ENCODE measurements at places on chromosomes 5 and 9. TPM values are rescaled to one million over a fixed set of nuclear protein-coding genes. Genes with fewer than 3 reads are reported as not detected.

DNA sequence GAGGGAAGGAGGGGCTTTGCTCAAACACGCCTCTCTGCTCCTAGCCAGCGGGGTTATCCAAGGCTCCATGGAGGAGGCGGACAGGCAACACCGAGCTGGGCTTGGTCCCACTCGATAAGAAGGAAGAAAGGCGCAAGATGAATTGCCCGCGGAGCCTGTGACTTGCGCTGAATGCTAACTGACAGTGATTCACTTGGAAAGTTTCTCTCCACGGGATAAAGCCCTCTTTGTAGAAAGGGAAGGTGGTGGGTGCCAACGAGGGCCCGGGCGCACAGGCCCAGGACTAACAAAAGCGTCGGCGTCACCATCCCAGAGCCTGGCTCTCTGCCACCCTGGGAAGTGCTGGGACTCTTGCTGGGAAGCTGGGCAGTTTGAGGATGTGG is 76.0 kb downstream of the VAV2 start:
- H3K27me3 ChIP-seq, result no peaks in the 10 kb centered on the region
- no peaks in the 10 kb centered on the region for H3K36me3 ChIP-seq

- H3K27me3 ChIP-seq, result no peaks in the 10 kb centered on the region
- H3K4me3 ChIP-seq, result no peak overlapping the region
- H3K27ac ChIP-seq, result no peak overlapping the region
Measured at GRCh38 chr9:101387871-101388506, 3.2 kb upstream of the BAAT start.

DNA sequence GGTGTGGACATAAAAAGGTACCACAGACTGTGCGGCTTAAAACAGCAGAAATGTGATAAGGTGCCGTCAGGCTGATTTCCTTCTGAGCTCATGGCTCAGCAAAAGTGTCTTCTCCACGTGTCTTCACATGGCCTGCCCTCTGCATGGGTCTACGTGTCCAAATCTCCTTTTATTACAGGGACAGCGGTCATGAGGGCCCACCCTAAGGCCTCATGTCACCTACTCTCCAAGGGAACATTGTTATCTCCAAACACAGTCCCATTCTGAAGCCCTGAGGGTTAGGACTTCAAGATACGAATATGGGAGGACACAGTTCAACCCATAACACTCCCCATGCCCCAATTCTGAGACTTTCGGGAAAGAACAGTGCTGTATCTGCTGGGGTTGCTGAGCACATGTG is 35.2 kb downstream of the COL23A1 start:
- H3K27ac ChIP-seq, result no peak overlapping the region
- no peaks in the 10 kb centered on the region for H3K36me3 ChIP-seq
- no peaks in the 10 kb centered on the region for H3K27me3 ChIP-seq
- peak; percentile 35 for DNase-seq

- no peaks in the 10 kb centered on the region for H3K4me1 ChIP-seq
- H3K27ac ChIP-seq, result no peak overlapping the region
- no peaks in the 10 kb centered on the region for H3K27me3 ChIP-seq
- peaks cover 13% of the 10 kb centered on the region for H3K36me3 ChIP-seq
- no peak overlapping the region for H3K4me3 ChIP-seq
Measured at GRCh38 chr5:75675783-75676182, 41.5 kb downstream of the POC5 start.

DNA sequence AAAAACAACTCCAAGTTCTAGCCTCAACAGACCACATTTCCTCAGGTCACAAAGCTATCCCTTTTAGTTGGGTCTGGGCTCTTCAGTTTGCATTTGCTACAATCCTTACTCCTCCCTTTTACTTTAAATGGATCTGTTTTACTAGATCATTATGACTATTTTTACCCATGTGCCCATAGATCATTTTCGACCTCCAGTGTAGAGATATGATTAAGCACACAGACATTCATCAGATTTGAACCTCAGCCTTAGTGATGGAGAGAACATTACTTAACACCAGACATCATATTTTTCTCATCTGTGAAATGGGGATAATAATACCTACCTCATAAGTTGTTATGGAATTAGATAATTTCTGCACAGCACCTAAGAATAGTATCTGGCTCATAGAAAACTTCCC is 141.9 kb downstream of the NPR3 start:
- H3K36me3 ChIP-seq, result no peaks in the 10 kb centered on the region
- H3K4me1 ChIP-seq, result peaks cover 6% of the 10 kb centered on the region
- H3K4me3 ChIP-seq, result no peak overlapping the region
- H3K27me3 ChIP-seq, result no peaks in the 10 kb centered on the region
- H3K27ac ChIP-seq, result no peak overlapping the region
- DNase-seq, result no peak

- DNase-seq, result peak; percentile 59
- peaks cover 10% of the 10 kb centered on the region for H3K4me1 ChIP-seq
Measured at GRCh38 chr5:39598661-39599248, 174.0 kb upstream of the DAB2 start.

- H3K27me3 ChIP-seq, result no peaks in the 10 kb centered on the region
- H3K4me3 ChIP-seq, result no peak overlapping the region
- no peaks in the 10 kb centered on the region for H3K36me3 ChIP-seq
- H3K4me1 ChIP-seq, result no peaks in the 10 kb centered on the region
Measured at GRCh38 chr9:94157050-94157801, 73.0 kb downstream of the PTPDC1 start.

GRCh38 chr9:105835721-105836120 is 141.4 kb downstream of the TMEM38B start:
- H3K27me3 ChIP-seq, result peaks cover 38% of the 10 kb centered on the region

DNA sequence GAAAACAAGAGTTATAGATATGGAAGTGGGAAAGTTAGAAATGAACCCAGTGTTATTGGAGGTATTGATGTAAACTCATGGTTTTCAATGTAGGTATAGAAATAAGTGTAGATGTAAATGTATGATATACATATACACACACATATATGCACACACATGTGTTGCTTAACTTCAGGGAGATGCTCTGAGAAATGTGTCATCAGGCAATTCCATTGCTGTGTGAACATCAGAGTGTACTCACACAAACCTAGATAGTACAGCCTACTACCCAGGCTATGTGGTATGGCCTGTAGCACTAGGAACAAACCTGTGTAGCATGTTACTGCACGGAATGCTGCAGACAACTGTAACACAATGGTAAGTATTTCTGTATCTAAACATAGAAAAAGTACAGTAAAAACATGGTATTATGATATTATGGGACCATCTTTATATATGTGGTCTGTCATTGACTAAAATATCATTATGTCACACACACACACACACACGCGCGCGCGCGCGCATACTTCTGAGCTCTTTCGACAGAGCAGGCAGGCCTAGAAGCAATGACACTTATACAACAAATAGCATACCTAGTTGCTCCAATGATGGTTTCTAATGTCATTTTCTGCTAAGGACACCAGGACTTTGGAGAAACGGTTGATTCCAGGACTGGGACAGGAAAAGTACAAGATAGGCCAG is 86.6 kb downstream of the MACROH2A1 start:
- DNase-seq, result peak; percentile 22
- H3K27ac ChIP-seq, result no peak overlapping the region
- no peak overlapping the region for H3K4me3 ChIP-seq
- no peaks in the 10 kb centered on the region for H3K36me3 ChIP-seq
- H3K4me1 ChIP-seq, result peaks cover 17% of the 10 kb centered on the region

GRCh38 chr9:37531699-37532098 is 44.5 kb downstream of the FBXO10 start:
- no peak for DNase-seq
- H3K4me1 ChIP-seq, result no peaks in the 10 kb centered on the region
- H3K4me3 ChIP-seq, result no peak overlapping the region

DNA sequence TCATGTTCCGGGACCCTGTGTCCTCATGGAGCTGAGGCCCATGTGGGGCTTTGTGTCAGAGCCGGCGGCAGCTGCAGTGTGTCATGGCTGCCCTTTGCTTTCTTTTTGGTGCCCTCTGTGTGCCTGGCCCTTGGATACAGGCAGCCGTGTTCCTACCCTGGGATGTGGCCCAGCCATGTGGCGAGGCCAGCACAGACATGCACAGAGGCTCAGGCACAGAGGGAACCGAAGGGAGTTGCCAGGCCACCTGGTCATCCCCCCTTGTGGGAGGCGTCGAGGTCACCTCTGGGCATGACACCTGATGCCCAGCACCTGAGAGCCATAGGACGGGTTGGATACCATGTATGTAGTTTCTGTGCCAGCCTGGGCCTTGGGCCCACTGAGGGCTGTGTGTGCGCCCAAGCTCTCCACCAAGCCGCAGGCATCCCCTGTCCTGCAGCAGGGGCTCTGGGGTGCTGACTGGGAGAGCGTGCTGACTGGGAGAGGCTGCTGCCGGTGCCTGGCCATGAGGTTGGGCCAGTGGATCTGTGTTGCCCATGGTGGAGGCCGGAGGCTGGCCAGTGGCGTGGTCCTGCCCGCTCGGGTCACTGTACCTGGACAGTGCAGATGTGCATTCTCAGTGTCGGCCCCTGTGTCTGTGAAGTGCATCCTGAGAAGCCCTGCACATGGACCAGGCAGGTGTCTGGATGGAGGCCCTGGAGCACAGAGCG is 4.8 kb downstream of the NKD2 start:
- H3K27ac ChIP-seq, result no peak overlapping the region
- no peak for DNase-seq
- no peak overlapping the region for H3K4me3 ChIP-seq
- peaks cover 18% of the 10 kb centered on the region for H3K27me3 ChIP-seq

GRCh38 chr5:134547999-134548658 is 22.7 kb downstream of the JADE2 start:
- H3K4me1 ChIP-seq, result no peaks in the 10 kb centered on the region
- no peak for DNase-seq
- peaks cover 24% of the 10 kb centered on the region for H3K36me3 ChIP-seq
- no peaks in the 10 kb centered on the region for H3K27me3 ChIP-seq
- H3K27ac ChIP-seq, result no peak overlapping the region

GRCh38 chr5:54807421-54807820 is 178.0 kb downstream of the ESM1 start:
- no peak overlapping the region for H3K4me3 ChIP-seq
- H3K27me3 ChIP-seq, result no peaks in the 10 kb centered on the region
- no peaks in the 10 kb centered on the region for H3K36me3 ChIP-seq

GRCh38 chr9:125747053-125747764 is at the start of gene PBX3:
Gene PBX3 (plus strand): TSS chr9:125747373.
- peak; percentile 81 for DNase-seq
- peaks cover 5% of the 10 kb centered on the region for H3K36me3 ChIP-seq
- H3K4me1 ChIP-seq, result peaks cover 3% of the 10 kb centered on the region
- no peaks in the 10 kb centered on the region for H3K27me3 ChIP-seq
- H3K4me3 ChIP-seq, result peak within 1 kb of the TSS; percentile 90

GRCh38 chr9:107437716-107438115 is 51.9 kb downstream of the KLF4 start:
- no peaks in the 10 kb centered on the region for H3K27me3 ChIP-seq
- no peak overlapping the region for H3K27ac ChIP-seq
- H3K4me3 ChIP-seq, result no peak overlapping the region

DNA sequence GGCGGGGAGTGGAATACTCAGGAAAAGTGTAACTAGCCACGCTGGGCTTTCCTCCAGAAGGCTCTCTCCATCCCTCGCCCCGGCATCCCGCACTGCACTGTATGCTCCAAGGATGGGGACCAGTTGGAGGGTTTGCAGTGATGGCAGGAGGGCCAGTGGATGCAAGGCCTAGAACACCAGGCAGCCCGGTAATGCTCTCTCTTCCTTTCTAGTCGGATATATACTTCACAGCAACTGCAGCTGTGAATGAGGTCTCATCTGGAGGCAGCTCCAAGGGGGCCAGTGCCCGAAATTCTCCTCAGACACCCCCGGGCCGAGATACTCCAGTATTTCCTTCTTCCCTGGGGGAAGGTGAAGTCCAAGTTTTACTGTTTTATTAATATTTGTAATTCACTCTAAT is 10.0 kb upstream of the SLC2A8 start:
- no peak for DNase-seq
- H3K4me1 ChIP-seq, result no peaks in the 10 kb centered on the region
- no peak overlapping the region for H3K4me3 ChIP-seq
- H3K36me3 ChIP-seq, result no peaks in the 10 kb centered on the region
- no peaks in the 10 kb centered on the region for H3K27me3 ChIP-seq

DNA sequence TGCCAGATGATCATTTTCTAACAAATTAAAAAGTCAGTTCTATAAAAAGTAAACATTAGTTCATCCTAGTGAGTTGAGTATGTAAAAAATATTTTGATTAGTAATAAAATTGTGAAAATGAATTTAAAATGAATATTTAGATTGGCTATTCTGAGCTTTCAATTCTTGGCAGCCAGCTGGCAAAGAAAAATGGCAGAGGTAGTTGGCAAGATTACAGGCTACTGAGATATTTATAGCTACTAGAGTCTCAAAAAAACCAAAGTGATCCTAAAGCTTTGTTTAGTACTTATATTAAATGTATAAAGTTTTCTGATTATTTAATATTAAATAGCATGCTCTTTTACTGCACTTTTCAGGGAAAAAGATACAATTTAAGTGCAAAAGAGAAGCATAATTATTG is 25.0 kb downstream of the SGTB start:
- peaks cover 3% of the 10 kb centered on the region for H3K4me1 ChIP-seq
- no peak overlapping the region for H3K4me3 ChIP-seq
- H3K27me3 ChIP-seq, result peaks cover 4% of the 10 kb centered on the region
- H3K27ac ChIP-seq, result no peak overlapping the region

GRCh38 chr9:87592554-87593358 is 95.1 kb downstream of the DAPK1 start:
- H3K4me1 ChIP-seq, result peaks cover 24% of the 10 kb centered on the region
- no peak for DNase-seq
- H3K27me3 ChIP-seq, result no peaks in the 10 kb centered on the region
- no peak overlapping the region for H3K4me3 ChIP-seq
- no peaks in the 10 kb centered on the region for H3K36me3 ChIP-seq

Gene SLC34A1
- total RNA-seq, result not detected

Gene C9
- total RNA-seq, result not detected

Gene RAB3C
- 4.7 TPM for total RNA-seq

Gene PRDM9
- total RNA-seq, result 0.15 TPM

Gene PDZD2
- 14.6 TPM for total RNA-seq

Gene CCL28
- not detected for total RNA-seq

Gene PCDHGA10
- total RNA-seq, result 3.2 TPM

Gene CAMSAP1
- 46.6 TPM for total RNA-seq

Gene PKD2L2
- not detected for total RNA-seq

Gene PITX1
- 2.7 TPM for total RNA-seq

Data from endodermal cell (in vitro differentiated cells).